ENCODE measurements at places on chromosomes 16 and 17.

DNA sequence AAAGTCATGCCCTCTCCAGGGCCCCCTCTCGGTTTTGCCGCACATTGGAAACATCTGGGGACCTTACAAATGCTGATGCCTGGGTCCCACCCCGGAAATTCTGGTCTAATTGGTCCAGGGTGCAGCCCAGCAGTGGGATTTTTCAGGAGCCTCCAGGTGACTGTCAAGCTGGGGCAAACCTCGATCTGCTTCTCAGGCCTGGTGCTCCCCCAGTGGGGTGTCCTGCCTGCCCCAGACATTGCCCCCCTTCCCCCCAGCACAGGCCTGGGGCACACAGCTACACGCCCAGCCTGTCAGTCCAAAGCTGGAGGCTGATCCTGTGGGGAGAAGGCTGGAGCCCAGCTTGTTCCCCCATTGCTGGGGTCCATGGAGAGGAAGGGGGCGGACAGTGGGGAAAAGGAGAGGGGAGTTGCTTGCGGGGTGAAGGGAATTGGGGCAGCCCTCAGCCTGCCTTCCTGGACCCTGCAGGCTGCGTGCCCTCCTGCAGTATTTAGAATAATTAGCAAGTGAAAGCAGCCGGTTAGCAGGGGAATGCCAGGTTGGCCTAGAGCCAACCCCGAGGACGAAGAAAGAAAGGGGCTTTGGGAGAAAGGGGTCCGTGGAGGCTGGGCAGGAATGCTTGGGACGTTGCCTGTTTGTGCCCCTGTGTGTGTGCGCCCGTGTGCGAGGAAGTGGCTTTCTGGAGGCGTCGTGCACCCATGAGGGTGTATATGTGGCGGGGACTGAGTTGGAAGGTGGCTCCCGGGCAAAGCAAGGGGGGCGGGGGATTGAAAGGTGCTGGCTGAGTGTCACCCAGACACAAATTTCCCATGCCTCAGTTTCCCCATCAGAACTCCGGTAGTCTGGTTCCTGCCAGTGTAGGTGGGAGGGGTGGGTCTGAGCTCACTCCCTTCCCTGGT, 5.9 kb downstream of the FOXJ1 start:
- no peak for DNase-seq

DNA sequence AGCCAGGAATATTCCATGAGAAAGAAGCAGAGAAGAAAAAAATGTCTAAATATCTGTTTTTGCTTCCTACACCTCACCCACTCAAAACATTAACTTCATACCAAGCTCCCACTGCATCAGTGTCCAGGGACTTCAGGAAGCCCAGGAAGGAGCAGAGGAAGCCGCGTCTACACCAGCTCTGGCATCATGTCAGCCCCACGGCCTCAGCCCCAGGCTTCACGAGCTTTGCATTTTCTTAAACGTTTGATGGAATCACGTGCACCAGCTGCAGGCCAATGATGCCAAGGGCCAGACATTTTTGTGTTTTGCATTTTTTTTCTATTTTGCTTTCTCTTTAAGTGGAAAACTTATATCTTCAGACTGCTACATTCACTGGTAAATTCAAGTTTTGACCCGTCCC, 48.6 kb downstream of the CDRT4 start:
- no peak for DNase-seq

DNA sequence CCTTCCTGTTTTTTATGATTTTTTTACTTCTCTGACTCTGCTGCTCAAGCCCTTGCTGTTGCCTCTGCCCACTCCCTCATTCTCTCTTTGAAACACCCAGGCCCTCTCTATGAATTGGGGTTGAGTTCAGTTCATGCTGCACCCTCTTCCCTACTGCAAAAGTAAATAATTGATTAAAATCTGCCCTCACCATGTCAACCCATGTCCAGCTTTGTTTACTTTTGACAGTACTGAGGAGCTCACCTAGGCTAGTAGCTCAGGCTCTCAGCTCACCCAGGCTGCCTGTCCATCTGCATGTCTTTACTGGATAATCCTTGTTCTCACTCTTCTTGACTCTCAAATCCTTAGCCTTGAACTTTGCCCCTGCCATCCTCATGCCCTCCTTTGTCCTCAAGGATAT, 95.2 kb downstream of the SPACA3 start:
- no peak for DNase-seq

- DNase-seq, result no peak
These were observed 69.8 kb downstream of the KSR1 start for GRCh38 chr17:27525836-27526603.

DNA sequence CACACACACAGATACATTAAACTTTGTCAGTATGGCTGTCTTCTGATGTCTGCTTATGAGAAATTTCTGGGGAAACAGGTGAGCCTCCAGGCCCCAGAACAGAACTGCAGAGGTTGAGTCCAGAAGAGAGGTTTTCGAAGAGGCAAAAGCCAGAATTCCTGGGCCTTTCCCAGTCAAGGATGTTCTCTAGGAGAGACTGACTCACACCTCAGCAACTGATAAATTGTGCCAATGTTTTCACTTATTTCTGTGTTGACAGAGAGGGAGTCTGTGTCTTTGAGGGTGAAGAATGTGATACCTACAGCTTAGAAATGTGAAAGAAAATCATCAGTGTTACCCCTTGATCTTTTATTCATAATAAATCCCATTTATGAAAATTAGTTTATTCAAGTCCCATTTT, 30.3 kb downstream of the LDHD start:
- no peak for DNase-seq

- no peak for DNase-seq
These were observed 7.7 kb upstream of the TMEM92 start for GRCh38 chr17:50266384-50267073.

- DNase-seq, result no peak
These were observed 18.2 kb downstream of the IL34 start for GRCh38 chr16:70664325-70665112.

DNA sequence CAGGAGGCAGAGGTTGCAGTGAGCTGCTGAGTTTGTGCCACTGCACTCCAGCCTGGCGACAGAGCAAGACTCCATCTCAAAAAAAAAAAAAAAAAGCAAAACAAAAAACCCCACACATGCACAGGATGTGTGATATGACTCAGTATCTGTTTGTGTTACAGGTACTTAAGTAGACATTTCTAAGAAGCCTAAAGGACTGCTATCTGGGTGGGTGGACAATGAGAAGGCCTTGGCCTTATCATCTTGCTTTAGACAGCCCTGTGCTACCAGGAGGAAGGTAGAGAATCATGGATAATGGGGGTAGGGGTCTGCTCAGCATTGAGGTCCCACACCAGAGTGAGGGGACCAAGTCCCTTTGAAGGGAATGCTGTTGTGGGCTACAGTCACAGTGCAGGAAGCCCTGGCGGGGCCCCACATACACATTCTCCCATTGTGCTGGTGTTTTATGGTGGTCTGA, 26.7 kb downstream of the PLD6 start:
- DNase-seq, result no peak

DNA sequence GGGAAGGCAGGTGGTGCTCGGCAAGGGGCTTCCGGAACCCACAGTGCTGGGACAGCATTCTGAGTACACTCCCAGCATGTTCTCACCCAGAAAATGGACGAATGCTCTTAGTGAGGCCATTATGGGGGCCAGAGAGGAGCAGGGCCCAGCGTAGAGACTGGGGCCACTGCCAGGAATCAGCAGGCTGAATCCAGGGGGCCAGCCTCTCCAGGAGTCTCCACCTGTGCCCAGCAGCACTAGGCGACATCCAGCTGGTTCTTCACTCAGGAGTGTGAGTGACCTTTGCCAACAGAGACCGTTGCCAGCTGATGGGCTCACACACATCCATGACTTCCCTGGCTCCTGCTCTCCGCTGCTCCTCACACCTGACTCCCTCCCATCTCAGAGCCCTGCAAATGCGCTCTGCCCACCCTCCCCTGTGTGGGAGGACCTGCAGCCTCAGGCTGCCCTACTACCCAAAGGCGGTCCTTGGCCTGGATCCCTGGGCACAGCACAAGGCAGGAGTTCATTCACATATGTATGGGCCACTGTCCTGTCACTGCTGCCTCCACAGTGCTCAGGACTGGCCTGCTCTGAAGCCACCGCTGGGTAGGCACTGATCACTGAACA, 5.1 kb downstream of the RHBDF1 start:
- no peak for DNase-seq

- no peak for DNase-seq
These were observed 5.8 kb upstream of the ABCA9 start for GRCh38 chr17:69066482-69066881.

- no peak for DNase-seq
These were observed 36.6 kb downstream of the RAB11FIP4 start for GRCh38 chr17:31428111-31428510.

Data from stimulated activated CD8-positive, alpha-beta memory T cell treated with anti-CD3 and anti-CD28 coated beads, Interleukin-4, amount 100 ng/mL, for 24 hours (primary cell).